ENCODE measurements at places on chromosomes 12 and 14. TPM values are rescaled to one million over a fixed set of nuclear protein-coding genes. Genes with fewer than 3 reads are reported as not detected.

DNA sequence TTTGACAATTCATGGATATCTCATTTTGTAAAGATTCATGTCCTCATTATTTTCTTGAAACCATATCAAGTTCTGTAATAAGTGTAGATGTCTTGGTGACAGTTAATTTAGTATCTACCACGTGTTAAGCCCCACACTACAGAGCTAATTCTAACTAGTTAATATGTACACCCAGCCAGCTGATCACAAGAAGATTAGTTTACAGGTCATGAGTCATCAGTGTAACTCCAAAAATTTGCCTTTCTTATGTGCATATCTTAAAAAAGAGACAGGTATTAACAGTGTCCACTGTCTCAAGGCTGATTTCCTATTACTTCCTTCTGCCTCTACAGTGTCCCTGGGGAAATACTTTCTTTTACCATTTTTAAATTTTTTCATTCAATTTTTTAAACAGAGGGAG, 13.3 kb upstream of the YBX3 start:
- no peak overlapping the region for H3K4me3 ChIP-seq
- H3K27me3 ChIP-seq, result no peaks in the 10 kb centered on the region
- H3K4me1 ChIP-seq, result no peaks in the 10 kb centered on the region
- H3K27ac ChIP-seq, result no peak overlapping the region

DNA sequence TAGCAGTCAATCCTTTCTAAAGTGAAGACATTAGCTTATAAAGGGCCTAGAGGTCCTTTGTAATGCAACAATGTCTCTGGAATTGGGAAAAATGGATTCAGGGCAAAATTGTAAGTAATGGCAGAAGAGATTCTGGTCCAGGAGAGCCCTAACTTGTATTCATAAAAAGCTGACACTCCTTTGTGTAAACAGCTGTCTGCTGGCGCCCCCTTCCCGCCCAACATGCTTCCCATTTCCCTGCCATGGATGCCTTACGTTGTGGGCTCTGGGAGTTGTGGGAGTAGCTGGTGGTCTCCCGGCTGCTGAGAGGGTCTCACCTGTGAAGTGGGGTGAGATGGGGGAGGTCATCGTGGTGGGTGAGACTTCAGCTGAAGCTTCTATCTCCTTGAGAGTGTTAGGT, 2.3 kb downstream of the ACRBP start:
- peaks cover 21% of the 10 kb centered on the region for H3K36me3 ChIP-seq
- H3K27ac ChIP-seq, result no peak overlapping the region
- no peaks in the 10 kb centered on the region for H3K27me3 ChIP-seq

DNA sequence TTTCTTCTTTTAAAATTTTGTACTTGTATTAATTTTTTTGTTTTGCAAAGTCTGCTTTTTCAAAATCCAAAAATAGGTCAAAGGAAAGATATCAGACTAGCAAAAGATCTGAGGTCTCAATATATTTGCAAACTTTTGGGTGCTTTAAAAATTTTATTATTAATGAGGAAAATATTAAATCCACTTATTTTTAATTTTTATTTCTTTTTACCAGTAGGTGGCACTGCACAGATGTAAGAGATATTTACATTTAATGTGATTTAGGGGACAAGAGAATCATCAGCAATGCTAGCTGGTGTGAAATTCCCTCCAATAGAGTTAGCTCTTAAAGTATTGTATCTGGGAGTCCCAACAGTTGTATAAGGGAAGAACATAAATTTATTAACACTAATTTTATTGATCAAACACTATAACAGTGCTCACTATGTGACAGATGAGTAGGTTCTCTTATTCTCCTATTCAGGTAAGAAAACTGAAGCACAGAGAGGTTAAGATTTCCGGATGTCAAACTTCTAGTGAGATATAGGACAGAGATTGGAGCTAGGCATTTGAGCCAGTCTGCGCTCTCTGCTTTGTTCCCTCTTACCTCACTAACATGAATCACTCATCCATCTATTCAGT, 30.5 kb downstream of the ALX1 start:
- DNase-seq, result no peak
- H3K27ac ChIP-seq, result no peak overlapping the region
- no peaks in the 10 kb centered on the region for H3K4me1 ChIP-seq
- no peak overlapping the region for H3K4me3 ChIP-seq

DNA sequence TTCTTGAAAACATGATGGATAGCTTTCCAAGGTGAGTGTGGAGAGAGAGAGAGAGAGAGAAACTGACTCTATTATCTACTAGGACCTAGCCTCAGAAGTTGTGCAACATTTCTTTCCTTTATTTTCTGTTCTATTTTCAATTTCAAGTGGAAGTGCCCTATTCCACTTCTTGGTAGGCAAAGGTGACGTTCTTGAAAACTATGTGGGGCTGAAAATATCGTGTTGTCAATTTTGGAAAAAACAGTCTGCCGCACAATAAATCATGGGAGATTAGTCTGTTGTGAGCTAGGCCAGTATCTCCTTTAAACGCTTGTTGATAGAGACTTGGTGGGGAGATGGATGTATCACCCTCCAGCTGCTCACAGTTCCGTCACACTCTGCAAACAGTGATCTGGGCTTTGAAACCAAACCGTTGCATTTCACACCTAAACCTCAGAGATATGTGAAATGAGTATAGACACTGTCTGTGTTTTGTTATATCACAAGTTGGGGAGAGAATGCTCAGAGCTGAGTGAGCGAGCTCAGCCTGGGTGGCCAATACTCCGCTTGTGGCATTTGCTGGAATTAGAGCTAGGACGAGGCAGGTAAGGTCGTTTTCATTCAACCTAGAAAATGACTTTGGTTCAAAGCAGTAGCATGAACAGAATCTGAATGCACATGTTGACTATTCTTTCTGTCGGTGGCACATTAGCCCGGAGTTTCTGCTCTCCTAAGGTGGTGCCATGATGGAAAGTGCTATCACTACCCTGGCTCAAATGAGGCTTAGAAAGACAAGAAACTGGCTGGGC, 75.1 kb upstream of the ST8SIA1 start:
- no peaks in the 10 kb centered on the region for H3K27me3 ChIP-seq
- peaks cover 46% of the 10 kb centered on the region for H3K4me1 ChIP-seq
- H3K36me3 ChIP-seq, result no peaks in the 10 kb centered on the region
- H3K27ac ChIP-seq, result peak overlapping the region; percentile 65
- DNase-seq, result no peak
- peak overlapping the region; percentile 21 for H3K4me3 ChIP-seq

DNA sequence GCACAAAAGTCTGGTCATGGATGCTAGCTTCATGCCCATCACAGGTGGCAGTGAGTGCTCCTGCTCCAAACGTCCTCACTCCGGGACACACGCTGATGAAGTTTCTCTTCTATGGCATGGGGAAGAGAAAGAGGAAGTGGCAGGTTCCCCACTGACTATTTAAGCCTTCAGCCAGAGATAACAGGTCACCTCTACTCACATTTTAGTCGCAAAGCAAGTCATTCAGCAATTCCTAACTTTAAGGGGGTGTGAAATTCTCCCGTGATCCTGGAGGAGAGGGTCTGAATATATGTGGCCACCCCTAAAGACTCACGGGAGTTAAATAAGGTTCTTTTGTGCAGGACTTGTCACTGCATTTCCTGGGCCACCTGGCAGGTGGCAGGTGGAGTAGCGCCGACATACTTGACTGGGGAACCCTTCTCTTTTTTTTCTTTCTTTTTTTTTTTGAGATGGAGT, 18.8 kb upstream of the RCOR1 start:
- H3K27ac ChIP-seq, result no peak overlapping the region
- H3K4me1 ChIP-seq, result no peaks in the 10 kb centered on the region
- H3K27me3 ChIP-seq, result peaks cover 5% of the 10 kb centered on the region
- H3K4me3 ChIP-seq, result no peak overlapping the region
- no peaks in the 10 kb centered on the region for H3K36me3 ChIP-seq

DNA sequence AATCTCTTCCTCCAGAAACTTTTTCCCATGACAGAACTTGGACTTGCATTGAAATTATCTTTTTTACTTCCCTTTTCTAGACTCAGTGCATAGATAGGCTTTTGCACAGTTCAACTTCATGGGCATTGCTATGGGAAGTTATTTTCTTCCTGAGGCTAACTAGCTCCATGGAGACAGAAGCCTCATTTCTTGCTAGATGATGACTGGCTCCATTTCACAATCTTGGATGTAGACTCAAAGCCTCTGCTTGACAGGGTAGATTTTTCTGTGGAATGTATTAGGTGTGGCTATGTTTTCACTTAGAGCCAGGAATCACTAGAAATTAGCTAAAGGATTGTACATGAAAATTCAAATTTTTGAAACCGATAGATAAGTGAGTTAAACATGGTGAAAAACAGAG, 884.1 kb upstream of the MGAT4C start:
- peaks cover 4% of the 10 kb centered on the region for H3K4me1 ChIP-seq
- no peaks in the 10 kb centered on the region for H3K27me3 ChIP-seq
- H3K36me3 ChIP-seq, result no peaks in the 10 kb centered on the region
- no peak for DNase-seq
- H3K27ac ChIP-seq, result no peak overlapping the region

- H3K4me3 ChIP-seq, result peak overlapping the region; percentile 78
- DNase-seq, result no peak
- no peaks in the 10 kb centered on the region for H3K27me3 ChIP-seq
- peaks cover 49% of the 10 kb centered on the region for H3K4me1 ChIP-seq
- peak overlapping the region; percentile 89 for H3K27ac ChIP-seq
- H3K36me3 ChIP-seq, result no peaks in the 10 kb centered on the region
Observed at GRCh38 chr12:570921-571794, 92.1 kb downstream of the NINJ2 start.

- no peak overlapping the region for H3K4me3 ChIP-seq
- peaks cover 17% of the 10 kb centered on the region for H3K4me1 ChIP-seq
- H3K27me3 ChIP-seq, result no peaks in the 10 kb centered on the region
- H3K27ac ChIP-seq, result no peak overlapping the region
Observed at GRCh38 chr12:48160807-48161206, 3.5 kb upstream of the ASB8 start.

DNA sequence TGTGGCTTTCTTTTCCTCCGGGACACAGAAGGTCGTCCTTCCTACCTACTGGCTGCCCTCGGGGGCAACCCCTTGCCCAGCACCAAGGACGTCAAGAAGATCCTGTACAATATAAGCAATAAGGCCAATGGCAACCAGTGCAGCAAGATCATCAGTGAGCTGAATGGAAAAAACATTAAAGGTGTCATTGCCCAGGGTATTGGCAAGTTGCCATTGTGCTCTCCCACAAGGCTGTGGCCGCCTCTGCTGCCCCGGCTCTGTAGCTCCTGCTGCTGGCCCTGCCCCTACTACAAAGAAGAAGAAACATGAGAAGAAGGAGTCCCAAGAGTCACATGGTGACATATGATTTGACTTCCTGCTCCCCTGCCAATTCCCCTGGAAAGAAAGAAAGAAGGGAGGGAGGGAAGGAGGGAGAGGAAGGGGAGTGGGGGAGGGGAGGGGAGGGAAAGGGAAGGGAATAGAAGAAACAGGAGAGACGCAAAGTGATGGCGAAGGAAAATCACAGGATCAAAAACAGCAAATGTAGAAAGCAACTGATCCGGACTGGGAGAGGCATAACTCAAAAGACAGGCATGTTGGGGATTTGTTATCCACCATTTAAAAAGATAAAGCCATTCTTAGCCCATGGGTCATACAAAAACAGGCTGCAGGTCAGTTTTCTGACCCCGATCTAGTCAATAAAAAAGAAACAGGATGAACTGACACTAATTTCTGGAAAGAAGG, 61.3 kb upstream of the RESF1 start:
- H3K4me3 ChIP-seq, result no peak overlapping the region
- no peak for DNase-seq
- no peak overlapping the region for H3K27ac ChIP-seq

DNA sequence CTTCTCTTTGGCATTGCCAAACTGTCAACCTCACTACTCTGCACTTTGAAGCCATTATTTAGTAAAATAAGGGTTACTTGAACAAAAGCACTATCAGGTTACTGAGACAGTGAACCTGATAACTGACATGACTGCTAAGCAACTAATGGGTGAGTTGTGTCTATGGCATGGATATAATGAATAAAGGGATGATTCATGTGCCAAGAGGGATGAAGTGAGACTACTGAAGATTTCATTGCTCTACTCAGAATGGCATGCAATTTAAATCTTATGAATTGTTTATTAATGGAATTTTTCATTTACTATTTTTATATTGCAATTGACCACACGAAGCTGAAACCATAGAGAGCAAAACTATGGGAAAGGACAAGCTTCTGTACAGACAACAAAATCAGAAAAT, 74.4 kb downstream of the CEP128 start:
- no peaks in the 10 kb centered on the region for H3K27me3 ChIP-seq
- H3K4me3 ChIP-seq, result no peak overlapping the region
- DNase-seq, result no peak
- H3K36me3 ChIP-seq, result no peaks in the 10 kb centered on the region

DNA sequence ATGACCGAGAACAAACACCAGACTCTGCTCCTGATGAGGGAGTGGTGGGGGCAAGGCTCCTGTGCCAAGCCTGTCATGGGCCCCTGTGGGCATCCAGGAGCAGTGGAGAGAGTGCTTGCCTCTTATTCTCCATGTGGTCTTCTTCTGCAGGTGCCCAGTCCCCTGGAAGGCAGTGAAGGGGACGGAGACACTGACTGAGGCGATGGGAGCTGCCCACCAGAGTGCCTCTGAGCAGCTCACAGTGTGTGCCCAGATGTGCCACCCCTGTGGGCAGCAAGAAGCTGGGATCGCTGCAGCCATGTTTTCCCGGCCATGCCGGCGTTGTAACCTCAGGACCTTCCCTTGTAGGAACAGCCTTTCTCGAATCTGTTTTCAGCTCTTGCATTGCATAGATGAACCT, 6.4 kb upstream of the EP400 start:
- no peak overlapping the region for H3K27ac ChIP-seq
- H3K27me3 ChIP-seq, result no peaks in the 10 kb centered on the region
- DNase-seq, result no peak
- peaks cover 62% of the 10 kb centered on the region for H3K36me3 ChIP-seq
- H3K4me3 ChIP-seq, result no peak overlapping the region

GRCh38 chr12:123427036-123427769, 9.3 kb downstream of the RILPL2 start:
- no peak for DNase-seq
- peaks cover 4% of the 10 kb centered on the region for H3K4me1 ChIP-seq
- no peak overlapping the region for H3K27ac ChIP-seq
- H3K4me3 ChIP-seq, result no peak overlapping the region
- no peaks in the 10 kb centered on the region for H3K27me3 ChIP-seq

- H3K27me3 ChIP-seq, result no peaks in the 10 kb centered on the region
- H3K36me3 ChIP-seq, result no peaks in the 10 kb centered on the region
- peak overlapping the region; percentile 84 for H3K27ac ChIP-seq
- H3K4me3 ChIP-seq, result no peak overlapping the region
- H3K4me1 ChIP-seq, result peaks cover 48% of the 10 kb centered on the region
- peak; percentile 66 for DNase-seq
Observed at GRCh38 chr12:94831081-94831751, 172.3 kb downstream of the NDUFA12 start.

NDUFB1 gene
- 197 TPM for total RNA-seq

TAS2R14 gene
- 1.6 TPM for total RNA-seq

PIANP gene
- total RNA-seq, result 0.42 TPM

JDP2 gene
- total RNA-seq, result 94.5 TPM

POTEM gene
- not detected for total RNA-seq

KRT3 gene
- total RNA-seq, result not detected

CMAS gene
- total RNA-seq, result 36.4 TPM

CEBPE gene
- total RNA-seq, result not detected

Data from esophagus muscularis mucosa (tissue), 4 donors.